WTC11 (cell line): ENCODE measurements at places on chromosomes 4 and X.
A peak's percentile ranks its signal among the peaks of the same experiment; 100 is the strongest.

DNA sequence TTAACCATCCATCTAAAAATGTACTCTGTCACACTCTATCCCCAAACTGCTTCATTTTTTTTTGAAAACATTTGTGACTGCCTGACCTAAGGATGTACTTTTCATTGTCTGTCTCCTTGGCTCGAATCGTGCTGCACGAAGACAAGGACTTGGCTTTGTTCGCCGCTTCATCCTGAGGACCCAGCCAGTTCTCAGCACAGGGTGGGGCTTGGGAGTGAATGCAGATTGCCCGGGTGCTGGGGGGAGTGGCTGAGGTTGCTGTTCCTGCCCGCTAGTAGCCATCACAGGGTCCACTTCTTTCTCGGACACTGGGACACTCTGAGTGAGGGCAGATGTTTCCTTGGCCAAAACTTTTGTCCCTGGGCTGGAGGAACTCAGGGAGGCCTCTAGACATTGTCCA, 70.1 kb upstream of the CLCN4 start:
- DNase-seq, result no peak
- peaks cover 17% of the 10 kb centered on the region for H3K4me1 ChIP-seq
- H3K27me3 ChIP-seq, result no peaks in the 10 kb centered on the region
- peaks cover 17% of the 10 kb centered on the region for H3K36me3 ChIP-seq
- no peak overlapping the region for H3K4me3 ChIP-seq
- H3K27ac ChIP-seq, result no peak overlapping the region

GRCh38 chrX:146973283-146973682, 158.7 kb upstream of the CXorf51A start:
- no peak overlapping the region for H3K27ac ChIP-seq
- H3K27me3 ChIP-seq, result no peaks in the 10 kb centered on the region
- no peak for DNase-seq
- peaks cover 13% of the 10 kb centered on the region for H3K36me3 ChIP-seq

- H3K27ac ChIP-seq, result no peak overlapping the region
- no peak overlapping the region for H3K4me3 ChIP-seq
- peaks cover 10% of the 10 kb centered on the region for H3K36me3 ChIP-seq
- peaks cover 10% of the 10 kb centered on the region; the same call in 1 of the 2 replicates for H3K4me1 ChIP-seq
- H3K27me3 ChIP-seq, result peaks cover 5% of the 10 kb centered on the region; the same call in 1 of the 2 replicates
Observed at GRCh38 chr4:3408793-3409330, 32.9 kb upstream of the HGFAC start.

- no peak overlapping the region for H3K27ac ChIP-seq
- H3K36me3 ChIP-seq, result no peaks in the 10 kb centered on the region
- H3K4me1 ChIP-seq, result no peaks in the 10 kb centered on the region
- no peak overlapping the region for H3K4me3 ChIP-seq
- no peak for DNase-seq
- H3K27me3 ChIP-seq, result no peaks in the 10 kb centered on the region
Observed at GRCh38 chrX:30941898-30942297, 52.8 kb upstream of the TAB3 start.

DNA sequence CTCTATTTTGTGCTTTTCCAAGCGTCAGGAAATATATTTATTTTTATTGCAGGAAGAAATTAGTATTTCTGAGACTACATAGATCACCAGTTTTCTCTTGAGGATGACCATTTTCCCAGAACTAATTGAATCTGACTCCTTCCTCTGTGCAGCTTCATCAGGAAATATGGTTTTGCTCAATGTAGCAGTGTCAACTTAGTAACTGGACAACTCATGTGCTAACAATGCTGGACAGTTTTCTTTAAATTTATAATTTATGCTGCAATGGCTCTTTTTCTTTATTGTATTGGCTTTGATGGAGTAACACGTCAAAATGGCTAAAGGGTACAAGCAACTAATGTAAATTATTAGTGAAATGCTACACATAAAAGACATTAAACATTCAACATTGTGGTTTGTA, 531.5 kb downstream of the ANKRD50 start:
- H3K4me3 ChIP-seq, result no peak overlapping the region
- peaks cover 14% of the 10 kb centered on the region for H3K4me1 ChIP-seq
- H3K27me3 ChIP-seq, result no peaks in the 10 kb centered on the region
- peaks cover 3% of the 10 kb centered on the region; the same call in 1 of the 2 replicates for H3K36me3 ChIP-seq

DNA sequence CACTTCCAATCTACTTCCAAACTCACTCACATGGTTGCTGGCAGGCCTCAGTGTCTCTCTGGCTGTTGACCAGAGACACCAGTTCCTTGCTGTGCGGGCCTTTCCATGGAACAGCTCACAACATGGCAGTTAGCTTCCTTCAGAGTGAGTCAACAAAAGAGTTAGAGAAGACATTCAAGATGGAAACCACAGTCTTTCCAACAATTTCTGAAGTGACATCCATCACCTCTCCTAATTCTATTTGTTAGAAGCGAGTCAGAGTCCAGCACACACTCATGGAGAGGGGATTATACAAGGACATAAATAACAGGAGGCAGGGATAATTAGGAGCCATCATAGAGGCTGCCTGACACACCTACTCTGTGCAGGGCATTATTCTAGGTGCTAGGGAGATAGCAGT, 62.5 kb upstream of the TMEM164 start:
- no peak overlapping the region for H3K27ac ChIP-seq
- no peak overlapping the region for H3K4me3 ChIP-seq
- H3K27me3 ChIP-seq, result peaks cover 2% of the 10 kb centered on the region
- no peak for DNase-seq
- H3K36me3 ChIP-seq, result no peaks in the 10 kb centered on the region
- peaks cover 4% of the 10 kb centered on the region for H3K4me1 ChIP-seq

GRCh38 chr4:1174941-1175634, 2.7 kb upstream of the SPON2 start:
- no peak overlapping the region for H3K27ac ChIP-seq
- H3K4me3 ChIP-seq, result no peak overlapping the region

- peaks cover 91% of the 10 kb centered on the region for H3K27me3 ChIP-seq
- DNase-seq, result no peak
- no peak overlapping the region for H3K4me3 ChIP-seq
Observed at GRCh38 chr4:16450724-16451123, 224.5 kb upstream of the TAPT1 start.

DNA sequence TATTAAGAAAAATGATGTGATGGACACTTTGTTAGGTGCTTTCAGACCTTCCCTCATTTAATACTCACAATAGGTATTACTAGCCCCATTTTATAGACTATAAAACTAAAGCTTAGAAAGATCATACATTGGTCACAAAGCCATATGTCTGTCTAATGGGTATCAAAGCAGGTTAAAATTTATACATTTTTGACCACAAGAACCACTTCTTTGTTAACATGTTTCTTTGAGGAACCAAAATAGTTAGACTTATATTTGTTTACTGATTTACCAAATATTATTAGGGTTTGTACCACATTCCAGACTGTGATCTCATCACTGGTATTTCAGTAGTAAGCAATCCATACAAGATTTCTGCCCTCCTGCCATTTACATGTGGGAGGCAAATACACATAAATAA, 363.3 kb downstream of the NAF1 start:
- H3K27ac ChIP-seq, result no peak overlapping the region
- peaks cover 2% of the 10 kb centered on the region; the same call in 1 of the 2 replicates for H3K36me3 ChIP-seq
- H3K27me3 ChIP-seq, result no peaks in the 10 kb centered on the region
- DNase-seq, result no peak
- H3K4me3 ChIP-seq, result no peak overlapping the region

DNA sequence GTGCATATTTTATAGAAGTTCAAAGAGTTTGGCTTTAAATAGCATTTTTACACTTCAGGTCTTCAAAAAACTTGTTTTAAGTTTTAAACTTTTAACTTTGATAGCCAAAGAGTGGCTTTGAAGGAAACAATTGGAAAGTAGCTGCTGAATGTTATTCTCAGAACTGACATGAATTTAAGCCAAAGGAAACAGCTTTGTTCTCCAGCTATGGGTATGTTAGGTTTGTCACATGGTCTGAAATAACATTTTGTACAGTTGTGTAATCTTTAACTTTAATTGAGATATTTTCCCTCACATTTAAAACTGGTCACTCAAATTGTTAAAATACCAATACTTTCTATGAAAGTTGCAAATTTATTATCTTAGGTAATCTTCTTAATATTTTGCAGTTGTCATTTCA, 564.7 kb downstream of the IL15 start:
- H3K4me3 ChIP-seq, result no peak overlapping the region
- H3K4me1 ChIP-seq, result peaks cover 12% of the 10 kb centered on the region
- no peak for DNase-seq
- no peak overlapping the region for H3K27ac ChIP-seq
- H3K36me3 ChIP-seq, result no peaks in the 10 kb centered on the region
- H3K27me3 ChIP-seq, result no peaks in the 10 kb centered on the region

DNA sequence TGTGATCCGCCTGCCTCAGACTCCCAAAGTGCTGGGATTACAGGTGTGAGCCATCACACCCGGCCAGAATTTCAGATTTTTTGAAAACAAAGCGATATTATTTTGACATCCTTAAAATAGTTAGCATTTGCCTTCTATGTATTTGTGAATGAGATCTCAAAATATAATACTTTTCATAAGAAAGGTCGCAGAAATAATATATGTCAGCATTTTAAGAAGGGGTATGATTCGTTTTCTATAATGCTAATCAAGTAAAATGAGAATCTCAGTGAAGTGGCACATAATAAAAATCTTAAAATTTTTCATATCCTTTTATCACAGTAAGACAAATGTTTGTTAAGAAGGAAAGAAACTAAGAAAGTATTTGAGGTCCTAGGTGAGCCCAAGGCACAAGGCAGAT, 52.2 kb downstream of the GRSF1 start:
- no peaks in the 10 kb centered on the region for H3K4me1 ChIP-seq
- DNase-seq, result no peak
- H3K27ac ChIP-seq, result no peak overlapping the region
- H3K27me3 ChIP-seq, result no peaks in the 10 kb centered on the region
- peaks cover 14% of the 10 kb centered on the region; the same call in 1 of the 2 replicates for H3K36me3 ChIP-seq

- DNase-seq, result no peak
- H3K27me3 ChIP-seq, result peaks cover 7% of the 10 kb centered on the region
- H3K4me1 ChIP-seq, result peaks cover 4% of the 10 kb centered on the region; the same call in 1 of the 2 replicates
- no peak overlapping the region for H3K27ac ChIP-seq
Observed at GRCh38 chr4:80172203-80172602, 25.1 kb upstream of the PRDM8 start.

DNA sequence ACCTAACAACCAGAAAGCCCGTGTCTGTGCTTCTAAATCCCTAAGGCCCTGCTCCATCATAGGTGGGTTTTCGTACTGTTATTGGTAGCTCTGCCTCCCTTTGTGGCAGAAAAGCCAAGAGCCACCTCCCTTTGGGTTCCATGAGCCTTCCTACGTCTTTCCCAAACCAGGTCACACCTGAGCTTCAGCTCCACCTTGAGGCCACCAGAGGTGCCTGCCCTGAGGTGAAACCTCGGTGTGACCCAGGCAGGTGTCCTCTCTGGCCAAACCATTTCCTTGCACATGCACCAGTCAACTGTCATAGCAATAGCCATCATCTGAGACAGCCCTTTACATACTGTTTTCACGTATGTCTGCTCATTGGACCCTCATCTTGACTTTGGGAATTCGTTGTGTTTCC, 188.0 kb upstream of the RBPJ start:
- peak; percentile 38 for DNase-seq
- H3K4me1 ChIP-seq, result no peaks in the 10 kb centered on the region
- no peaks in the 10 kb centered on the region; the same call in 1 of the 2 replicates for H3K27me3 ChIP-seq
- H3K36me3 ChIP-seq, result no peaks in the 10 kb centered on the region

- DNase-seq, result no peak
- H3K27me3 ChIP-seq, result no peaks in the 10 kb centered on the region
- H3K4me3 ChIP-seq, result no peak overlapping the region
- H3K27ac ChIP-seq, result peak overlapping the region; percentile 21; the same call in 1 of the 2 replicates
- H3K36me3 ChIP-seq, result peaks cover 27% of the 10 kb centered on the region
Observed at GRCh38 chrX:2373615-2374014, 127.2 kb downstream of the DHRSX start.

- no peak for DNase-seq
- H3K36me3 ChIP-seq, result 0 out of 2 replicates have a peak, but pooled peaks cover under 1% of the 10 kb centered on the region
- peaks cover 2% of the 10 kb centered on the region; the same call in 1 of the 2 replicates for H3K4me1 ChIP-seq
- H3K27ac ChIP-seq, result no peak overlapping the region
Observed at GRCh38 chr4:4619821-4620220, 78.0 kb upstream of the STX18 start.

GRCh38 chr4:180538384-180539057, 1704.7 kb upstream of the TENM3 start:
- no peak for DNase-seq
- H3K4me1 ChIP-seq, result peaks cover 64% of the 10 kb centered on the region
- H3K36me3 ChIP-seq, result no peaks in the 10 kb centered on the region
- H3K27me3 ChIP-seq, result no peaks in the 10 kb centered on the region

- H3K4me3 ChIP-seq, result no peak overlapping the region
- peaks cover 14% of the 10 kb centered on the region for H3K27me3 ChIP-seq
- no peak overlapping the region for H3K27ac ChIP-seq
- H3K36me3 ChIP-seq, result no peaks in the 10 kb centered on the region
- no peak for DNase-seq
Observed at GRCh38 chr4:4377732-4378460, 9.0 kb upstream of the NSG1 start.

DNA sequence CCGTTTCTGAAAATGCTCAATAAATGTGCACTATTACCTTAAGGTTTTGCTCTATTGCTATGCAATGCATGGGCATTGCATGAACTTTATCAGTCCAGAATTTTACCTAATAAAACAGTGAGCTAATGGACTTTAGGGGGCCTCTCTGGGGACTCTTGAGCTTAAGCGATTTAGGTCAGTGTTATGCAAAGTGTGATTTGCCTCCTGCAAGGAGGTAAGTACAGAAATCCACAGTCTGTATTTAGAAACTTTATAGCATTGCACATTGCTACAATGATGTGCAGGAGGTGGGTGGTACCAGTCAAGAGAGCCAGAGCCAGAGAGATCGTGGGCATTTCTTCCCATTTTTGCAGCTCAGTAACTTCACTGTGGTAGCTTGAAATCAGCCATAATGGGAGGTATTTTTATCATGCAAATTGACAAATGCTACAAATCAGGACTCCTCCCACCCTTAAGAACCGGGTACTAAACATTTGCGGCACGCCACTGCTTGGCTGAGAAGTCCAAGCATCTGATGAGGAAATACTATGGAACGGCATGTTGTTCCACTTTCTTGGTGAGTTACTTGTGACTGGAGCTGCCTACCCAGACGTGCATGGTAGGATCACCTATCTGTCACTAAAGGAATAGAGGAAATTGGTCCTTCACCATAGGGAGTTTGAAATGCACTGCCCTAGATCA, 174.6 kb upstream of the PGRMC2 start:
- no peaks in the 10 kb centered on the region; the same call in 1 of the 2 replicates for H3K27me3 ChIP-seq
- no peak for DNase-seq
- H3K27ac ChIP-seq, result no peak overlapping the region
- peaks cover 4% of the 10 kb centered on the region; the same call in 1 of the 2 replicates for H3K4me1 ChIP-seq
- no peak overlapping the region for H3K4me3 ChIP-seq
